ENCODE measurements at places on chromosomes 6 and 20.

- no peak for DNase-seq
These were observed 77.9 kb upstream of the CDH4 start for GRCh38 chr20:61173961-61174725.

DNA sequence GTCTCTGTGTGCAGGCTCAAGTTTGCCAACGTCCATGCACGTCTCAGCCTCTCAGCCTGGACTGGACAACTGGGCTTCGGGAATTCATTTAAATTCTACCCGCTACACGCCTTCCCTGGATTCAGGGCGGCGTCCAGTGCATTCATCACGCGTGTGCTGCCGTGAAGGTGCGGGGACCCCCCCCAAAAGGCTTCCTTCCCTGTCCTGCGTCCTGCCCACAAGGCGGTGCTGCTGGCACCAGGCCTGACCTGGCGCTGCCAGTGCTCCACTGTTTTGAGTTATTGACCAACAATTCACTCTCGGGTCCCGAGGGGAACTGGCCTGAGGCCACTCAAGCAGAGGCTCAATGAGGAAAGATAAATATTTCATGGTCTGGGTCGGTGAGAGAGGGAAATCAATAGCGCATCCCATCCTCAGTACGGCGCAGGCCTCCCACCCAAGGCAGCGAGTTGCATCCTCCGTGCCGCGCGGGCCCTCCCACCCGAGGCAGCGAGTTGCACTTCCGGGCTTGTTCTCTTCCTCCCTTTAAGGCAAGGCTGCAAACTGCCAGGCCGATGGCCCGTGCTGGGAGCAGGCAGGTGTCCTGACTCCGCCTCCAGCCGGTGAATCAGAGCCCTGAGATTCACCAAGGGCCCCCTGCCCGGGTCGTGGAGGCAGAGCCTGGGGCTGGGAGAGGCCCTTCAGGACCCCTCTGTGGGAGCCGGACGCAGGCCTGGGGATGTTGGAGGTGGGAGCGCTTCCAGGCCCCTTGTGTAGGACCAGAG lies 22.8 kb upstream of the BHLHE23 start:
- DNase-seq, result no peak

GRCh38 chr20:32980990-32981389 lies 23.2 kb downstream of the SUN5 start:
- DNase-seq, result no peak

DNA sequence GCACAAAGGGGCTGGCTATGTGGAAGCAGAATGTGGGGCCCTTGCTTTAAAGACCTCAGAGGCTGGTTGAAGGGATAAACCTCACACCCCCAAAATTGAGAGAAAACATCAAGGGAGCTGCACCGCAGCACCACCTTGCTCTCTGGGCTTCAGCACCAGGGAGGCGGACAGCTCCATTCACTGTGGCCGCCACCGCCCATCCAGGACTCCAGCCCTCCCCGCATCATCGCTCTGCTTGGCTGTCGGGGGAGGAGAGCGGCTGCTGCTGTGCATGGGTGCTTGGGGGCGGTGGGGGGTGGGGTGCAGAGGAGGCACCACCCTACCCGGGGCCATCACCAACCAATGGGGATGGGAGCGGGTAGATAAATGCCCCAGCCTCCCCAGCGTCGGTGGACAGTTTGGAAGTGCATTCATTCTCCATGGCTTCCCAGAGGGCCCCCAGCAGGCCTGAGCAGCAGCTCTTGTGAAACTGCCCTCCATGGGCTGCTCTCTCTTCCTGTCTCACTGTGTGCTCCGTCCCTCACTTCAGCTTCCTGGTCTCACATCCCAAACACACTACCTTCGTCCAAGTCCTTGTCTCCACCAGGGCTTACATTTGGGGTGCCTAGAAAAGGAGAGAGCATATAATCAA lies 75.7 kb upstream of the BHLHE23 start:
- peak; percentile 19 for DNase-seq

DNA sequence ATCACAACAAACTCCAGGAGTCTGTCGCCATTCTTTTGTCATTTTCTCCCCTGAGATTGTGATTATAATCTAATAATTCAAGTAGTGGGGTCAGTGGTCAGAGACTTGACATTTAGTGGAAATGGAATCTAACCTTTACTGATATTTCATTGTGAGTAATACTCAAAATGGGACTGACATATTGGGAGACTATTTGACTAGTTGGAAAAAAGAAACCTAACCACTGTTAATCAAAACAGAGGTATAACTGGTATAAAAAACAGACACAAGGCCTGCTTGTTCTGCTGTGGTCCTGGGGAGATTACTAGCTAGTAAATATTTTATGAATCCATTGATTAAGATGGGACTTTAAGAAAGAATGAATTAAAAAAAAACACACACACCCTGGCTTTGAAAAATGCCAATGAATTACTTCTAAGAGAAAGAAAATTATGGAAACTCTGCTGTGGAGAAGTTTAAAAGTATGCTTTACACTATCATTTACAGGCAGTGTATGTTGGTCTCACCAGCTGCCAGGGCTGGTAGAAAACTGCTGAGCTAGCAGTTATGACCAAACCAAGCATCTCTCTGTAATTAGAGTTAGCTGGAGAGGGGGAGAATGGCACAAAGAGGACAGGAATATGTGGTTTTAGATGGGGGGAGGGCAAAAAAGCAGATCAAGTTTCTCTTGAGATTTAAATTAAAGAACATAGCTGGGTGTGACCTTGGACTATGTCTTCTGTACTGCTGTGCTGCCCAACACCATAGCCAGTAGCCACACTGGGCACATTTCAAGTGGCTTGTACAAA lies 103.7 kb downstream of the FYN start:
- DNase-seq, result no peak

DNA sequence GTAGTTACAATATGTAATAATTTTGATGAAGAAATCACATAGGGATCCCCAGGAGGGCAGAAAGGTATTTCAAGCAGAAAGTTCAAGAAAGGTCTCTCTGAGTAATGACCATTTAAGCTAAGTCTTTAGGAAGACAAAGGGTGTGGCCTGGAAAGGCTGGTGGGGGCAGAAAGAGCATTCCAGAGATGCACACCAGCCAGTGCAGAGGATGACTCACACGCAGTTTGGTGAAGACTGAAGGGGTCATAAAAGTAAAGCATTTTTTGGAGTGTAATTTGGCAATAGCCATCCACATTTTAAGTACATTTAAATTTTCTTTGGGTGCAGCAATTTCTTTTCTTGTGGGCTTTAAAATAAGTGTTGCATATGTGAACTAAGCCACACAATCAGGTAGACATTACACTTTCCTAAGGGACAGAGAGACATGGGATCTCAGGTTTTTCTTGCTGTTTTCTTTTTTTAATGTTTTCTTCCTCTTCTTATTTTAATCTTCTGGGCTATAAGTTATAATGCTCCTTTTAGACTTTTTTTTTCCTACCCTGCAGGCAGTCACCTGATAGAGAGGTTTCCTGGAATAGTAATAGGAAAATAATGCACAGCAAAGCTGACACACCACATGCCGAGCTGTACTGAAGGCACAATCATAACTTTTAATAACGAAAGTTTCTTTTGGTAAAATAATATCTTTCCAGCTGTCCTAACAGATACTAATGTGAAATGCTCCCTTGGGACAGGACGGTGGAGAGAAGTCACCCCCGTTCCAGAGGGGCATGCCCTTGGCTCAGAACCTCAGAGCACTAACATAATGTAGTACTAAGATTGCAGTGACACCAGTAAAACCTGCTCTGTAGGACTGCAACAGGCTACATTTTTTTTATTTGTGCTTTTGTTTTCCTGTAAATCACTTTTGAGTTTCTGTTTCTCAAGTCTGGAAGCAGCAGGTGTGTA lies 49.6 kb upstream of the PTPRK start:
- no peak for DNase-seq

DNA sequence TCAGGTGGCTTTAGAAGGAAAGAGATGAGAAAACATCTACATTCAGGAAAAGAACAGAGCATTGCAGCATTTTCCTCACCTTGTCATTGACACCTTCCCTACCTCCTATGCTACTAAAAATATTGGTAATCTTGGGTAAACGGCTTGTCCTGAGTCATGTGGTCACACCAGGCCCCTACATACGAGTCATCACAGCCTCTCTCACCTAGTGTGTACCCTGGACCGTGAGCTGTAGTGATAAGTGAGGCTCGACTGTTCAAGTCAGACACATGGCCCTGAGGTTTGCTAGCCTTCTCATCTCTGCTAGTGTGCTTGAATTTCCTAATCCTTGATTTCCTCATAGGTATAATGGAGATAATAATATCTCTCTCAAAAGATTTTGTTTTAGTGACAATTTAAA lies 29.6 kb upstream of the TMEM244 start:
- DNase-seq, result no peak

- DNase-seq, result no peak
These were observed 49.5 kb downstream of the TOX2 start for GRCh38 chr20:43963872-43964791.

DNA sequence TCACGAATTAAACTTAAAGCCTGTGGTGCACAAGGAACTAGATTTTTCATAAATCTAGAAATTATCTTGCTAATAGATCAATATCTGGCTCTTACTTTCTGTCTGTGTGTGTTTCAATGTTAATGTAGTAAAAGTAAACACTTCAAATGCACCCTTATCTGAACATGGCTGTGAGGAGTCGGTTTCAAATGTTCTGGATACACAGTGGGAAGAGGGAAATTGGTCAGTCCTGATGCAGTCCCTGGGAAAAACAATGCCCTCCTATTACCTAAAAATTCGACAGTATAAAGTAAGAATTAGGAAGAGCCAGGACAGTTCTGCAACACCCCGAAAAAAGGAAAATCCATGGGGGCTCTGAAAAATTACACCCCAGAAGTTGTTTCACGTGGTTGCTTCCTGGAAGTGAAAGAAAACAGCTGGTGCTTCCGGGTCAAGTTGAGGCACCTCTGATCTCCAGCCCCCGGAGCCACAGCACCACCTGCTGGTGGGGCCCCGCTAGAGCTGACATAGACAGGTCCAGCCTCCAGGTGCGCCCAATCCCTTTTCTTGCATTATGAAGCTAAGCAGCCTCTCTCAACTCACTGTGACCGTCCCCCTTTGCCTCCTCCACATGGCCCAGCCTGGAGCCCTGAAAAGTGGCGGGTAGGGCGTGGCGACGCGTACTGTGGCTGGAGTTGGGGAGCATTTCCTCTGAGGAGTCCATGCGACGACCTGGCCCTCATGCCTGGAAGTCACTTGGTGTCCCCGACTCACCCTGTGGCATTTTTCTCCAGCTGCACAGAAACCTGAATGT lies 8.3 kb downstream of the SEMG2 start:
- DNase-seq, result peak; percentile 18

DNA sequence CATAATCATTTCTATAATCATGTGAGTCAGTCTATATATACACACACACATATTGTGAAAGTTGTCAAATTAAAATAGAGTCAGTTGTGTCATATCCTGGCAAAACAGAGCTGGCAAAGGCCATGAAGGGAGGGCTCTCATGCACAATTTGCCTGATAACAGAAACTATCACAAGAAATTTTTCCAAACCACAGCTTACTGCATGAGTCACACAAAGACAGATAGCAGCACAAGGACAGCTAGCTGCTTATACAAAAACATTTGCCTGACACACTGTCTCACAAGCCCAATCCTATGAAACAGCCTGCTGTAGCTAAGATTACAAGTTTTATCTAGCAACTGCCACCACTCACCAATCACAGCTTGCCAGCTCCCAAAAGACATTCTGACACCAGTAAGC lies 848.5 kb upstream of the MAN1A1 start:
- DNase-seq, result no peak

DNA sequence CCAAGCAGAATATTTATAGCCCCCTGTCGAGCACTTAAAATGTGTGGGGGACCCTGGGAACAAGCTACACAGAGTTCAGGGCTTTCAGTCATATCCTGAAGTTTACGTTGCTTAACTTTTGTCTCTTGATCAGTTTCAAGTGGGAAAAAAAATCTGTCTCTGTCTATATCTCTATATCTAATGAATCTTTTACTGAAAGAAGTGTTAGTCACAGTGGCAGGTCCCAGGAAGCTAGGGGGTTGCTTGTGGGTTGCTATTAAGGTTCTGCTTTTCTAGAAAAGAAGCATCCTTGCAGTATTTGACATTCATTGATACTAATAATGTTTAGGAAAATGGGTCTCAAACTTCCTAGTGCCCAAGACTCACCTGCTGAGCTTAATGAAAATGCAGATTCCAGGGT lies 76.7 kb upstream of the CLDN20 start:
- DNase-seq, result no peak

DNA sequence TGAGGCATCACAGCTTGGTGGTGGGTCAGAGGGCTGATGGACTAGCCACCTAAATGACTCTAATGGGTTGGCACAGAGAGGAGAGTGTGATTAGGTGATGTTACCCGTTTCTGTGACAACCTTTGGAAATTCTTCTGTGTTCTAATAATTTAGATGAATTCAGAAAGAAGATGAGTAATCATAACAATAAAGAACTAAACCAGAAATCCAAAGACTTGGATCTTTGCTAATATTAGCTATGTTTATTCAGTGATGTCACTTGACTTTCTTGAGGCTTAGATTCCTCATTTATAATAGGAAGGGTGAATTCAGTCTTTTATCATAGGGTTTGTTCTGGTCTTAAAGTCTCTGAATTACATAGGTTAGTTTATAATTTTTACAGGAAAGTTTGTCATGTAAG lies 19.9 kb downstream of the CRYBG1 start:
- no peak for DNase-seq

DNA sequence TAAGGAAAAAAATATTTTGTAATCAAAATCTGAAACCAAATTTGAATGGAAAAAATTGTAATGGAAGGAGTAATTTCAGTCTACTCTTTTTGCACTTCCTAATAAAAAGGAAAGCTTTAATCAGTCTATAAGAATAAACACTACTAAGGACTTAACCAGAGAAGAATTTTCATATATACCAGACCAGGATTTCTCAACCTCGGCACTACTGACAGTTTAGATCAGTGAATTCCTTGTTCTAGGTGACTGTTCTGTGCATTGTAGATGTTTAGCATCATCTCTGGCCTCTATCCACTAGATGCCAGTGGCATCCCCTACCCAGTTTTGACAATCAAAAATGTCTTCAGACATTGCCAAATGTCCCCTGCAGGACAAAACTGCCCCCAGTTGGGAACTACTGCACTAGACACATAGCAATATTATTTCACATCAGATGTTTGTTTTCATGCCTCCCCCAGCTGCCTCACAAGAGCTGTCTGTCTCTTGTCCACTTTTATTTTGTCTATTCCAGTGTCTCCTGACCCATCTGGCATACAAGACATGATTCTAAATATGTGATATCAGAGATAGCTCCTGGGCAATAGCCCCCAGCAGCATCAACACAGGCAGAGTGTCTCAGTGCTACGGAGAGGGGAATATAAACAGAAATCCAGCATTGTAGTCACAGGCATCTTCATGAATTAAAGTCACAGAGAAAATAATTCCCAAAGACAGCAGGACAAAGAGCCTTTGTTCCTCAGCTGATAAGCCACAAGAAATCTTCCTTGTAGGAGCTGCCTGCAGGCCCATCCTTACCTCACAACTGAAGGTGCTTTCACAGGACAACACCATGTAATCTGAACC lies 27.0 kb downstream of the DNAAF9 start:
- DNase-seq, result no peak

Data from stimulated activated CD4-positive, alpha-beta T cell treated with anti-CD3 and anti-CD28 coated beads, TNF-alpha, amount 100 ng/mL, for 24 hours (primary cell).